ENCODE measurements at places on chromosomes 13 and 19. TPM values are rescaled to one million over a fixed set of nuclear protein-coding genes. Genes with fewer than 3 reads are reported as not detected.
A peak's percentile ranks its signal among the peaks of the same experiment; 100 is the strongest.

The CEBPA gene
- total RNA-seq, result 39.0 TPM

- DNase-seq, result no peak
Observed at GRCh38 chr13:24212674-24213073, 52.2 kb downstream of the SPATA13 start.

GRCh38 chr19:5829567-5830310 is 9.8 kb downstream of the FUT6 start:
- DNase-seq, result no peak

- no peak for DNase-seq
Observed at GRCh38 chr13:59178344-59178743, 985.4 kb downstream of the DIAPH3 start.

The SCGB2B2 gene
- total RNA-seq, result 0.27 TPM

DNA sequence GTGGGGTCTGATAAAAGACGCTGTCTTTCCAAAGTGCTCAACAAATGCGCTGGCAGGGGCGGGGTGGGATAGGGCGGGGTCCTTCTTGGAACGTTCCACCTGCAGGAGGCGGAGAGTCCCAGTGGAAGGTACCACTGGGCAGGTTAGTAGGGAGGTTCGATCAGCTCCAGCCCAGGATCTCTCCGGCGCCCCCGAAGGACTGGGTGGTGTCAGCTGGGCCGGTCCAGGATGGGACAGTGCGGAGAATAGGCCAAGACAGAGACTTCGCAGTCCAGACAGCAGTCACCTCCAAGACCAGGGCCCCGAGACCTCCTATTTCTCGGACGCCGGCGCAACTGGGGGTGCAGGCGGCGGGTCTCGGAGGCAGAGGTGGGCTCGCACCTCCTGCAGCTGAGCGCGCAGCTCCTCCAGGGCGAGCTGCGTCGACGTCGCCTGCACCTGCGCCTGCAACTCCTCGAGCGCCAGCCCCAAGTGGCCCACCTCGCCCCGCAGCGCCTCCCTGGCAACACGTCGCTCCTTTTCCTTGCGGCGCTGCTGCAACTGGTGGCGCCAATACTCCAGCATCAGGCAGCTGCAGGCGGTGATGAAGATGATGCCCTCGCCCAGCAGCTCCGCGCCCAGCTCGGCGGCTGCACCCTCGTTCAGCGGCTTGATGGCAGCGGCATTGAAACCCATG is 21.6 kb downstream of the VASP start:
- DNase-seq, result peak; percentile 49

DNA sequence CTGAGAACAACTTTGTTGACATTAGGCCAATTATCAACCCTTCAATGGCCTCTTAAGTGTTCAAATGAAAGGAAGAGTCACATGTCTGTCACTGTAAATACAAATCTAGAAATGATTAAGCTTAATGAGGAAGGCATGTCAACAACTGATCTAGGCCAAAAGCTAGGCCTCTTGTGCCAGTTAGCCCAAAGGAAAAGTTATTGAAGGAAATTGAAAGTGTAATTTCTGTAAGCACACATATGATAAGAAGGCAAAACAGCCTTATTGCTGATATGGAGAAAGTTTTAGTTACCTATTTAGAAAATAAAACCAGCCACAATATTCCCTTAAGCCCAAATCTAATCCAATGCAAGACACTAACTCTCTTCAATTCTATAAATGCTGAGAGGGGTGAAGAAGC is 604.7 kb downstream of the SLITRK6 start:
- DNase-seq, result no peak

The IL17D gene
- 1.9 TPM for total RNA-seq

- DNase-seq, result peak; percentile 3
Observed at GRCh38 chr13:79336966-79337365, 69.1 kb downstream of the RBM26 start.

DNA sequence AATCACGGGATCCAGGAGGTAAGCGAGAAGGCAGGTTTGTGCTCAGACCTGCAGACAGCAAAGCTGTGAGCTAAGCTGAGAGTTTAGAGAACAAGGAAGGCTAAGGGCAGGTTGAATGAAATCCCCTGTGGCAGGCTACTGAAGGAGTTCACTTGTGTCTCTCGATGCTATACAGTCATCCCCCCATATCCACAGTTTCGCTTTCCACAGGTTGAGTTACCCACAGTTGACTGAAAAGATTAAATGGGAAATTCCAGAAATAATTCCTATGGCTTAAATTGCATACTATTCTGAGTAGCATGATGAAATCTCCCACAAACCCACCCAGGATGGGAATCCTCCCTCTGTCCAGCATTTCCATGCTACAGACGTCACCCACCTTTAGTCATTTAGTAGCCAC is 49.6 kb downstream of the ABCC4 start:
- DNase-seq, result no peak

The TBC1D17 gene
- 7.8 TPM for total RNA-seq

GRCh38 chr13:23870356-23871140 is 18.7 kb downstream of the MIPEP start:
- DNase-seq, result no peak

The CCDC169 gene
- total RNA-seq, result 1.3 TPM

GRCh38 chr19:6056801-6057650 is 53.3 kb downstream of the RFX2 start:
- DNase-seq, result peak; percentile 89

- no peak for DNase-seq
Observed at GRCh38 chr13:98853771-98854221, 101.3 kb upstream of the SLC15A1 start.

The KCNC3 gene
- total RNA-seq, result 0.27 TPM

DNA sequence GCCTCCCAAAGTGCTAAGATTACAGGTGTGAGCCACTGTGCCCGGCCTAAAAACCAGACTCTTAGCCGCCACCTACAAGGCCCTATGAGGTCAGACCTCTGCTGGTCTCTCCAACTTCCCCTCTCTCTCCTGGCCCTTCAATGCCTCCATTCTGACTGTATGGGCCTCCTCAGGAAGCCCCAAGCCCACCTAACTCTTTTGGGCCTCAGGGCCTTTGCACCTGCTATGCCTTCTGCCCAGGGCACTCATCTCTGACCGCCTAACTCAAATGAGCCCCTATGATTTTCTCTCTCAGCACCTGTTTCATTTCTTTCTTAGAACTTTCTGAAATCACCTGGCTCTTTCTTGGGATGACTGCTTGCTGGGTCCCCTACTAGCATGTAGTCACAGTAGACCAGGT is 6.4 kb downstream of the WIZ start:
- DNase-seq, result no peak

The SIGLEC6 gene
- 0.54 TPM for total RNA-seq

The URAD gene
- 0.27 TPM for total RNA-seq

- no peak for DNase-seq
Observed at GRCh38 chr13:53018690-53019647, 9.6 kb upstream of the OLFM4 start.

The ZNF560 gene
- not detected for total RNA-seq

DNA sequence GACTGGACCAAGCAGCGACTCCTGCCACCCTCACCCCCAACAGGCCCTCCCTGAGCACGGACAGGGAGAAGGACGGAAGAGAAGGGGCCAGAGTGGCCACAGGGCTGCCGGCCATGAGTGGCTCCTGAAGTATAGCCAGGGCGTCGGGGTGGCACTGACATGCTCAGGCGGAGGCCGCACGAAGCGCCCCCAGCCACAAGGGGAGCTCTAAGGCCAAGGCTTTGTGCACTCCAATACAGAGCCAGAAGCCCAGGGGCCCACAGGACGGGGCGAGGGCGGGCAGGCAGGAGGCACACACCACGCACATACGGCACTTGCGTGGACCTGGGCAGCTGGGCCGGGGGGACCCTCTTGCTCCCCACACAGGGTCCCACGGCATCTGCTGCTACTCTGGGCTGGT is 52.0 kb downstream of the KLF2 start:
- peak; percentile 39 for DNase-seq

DNA sequence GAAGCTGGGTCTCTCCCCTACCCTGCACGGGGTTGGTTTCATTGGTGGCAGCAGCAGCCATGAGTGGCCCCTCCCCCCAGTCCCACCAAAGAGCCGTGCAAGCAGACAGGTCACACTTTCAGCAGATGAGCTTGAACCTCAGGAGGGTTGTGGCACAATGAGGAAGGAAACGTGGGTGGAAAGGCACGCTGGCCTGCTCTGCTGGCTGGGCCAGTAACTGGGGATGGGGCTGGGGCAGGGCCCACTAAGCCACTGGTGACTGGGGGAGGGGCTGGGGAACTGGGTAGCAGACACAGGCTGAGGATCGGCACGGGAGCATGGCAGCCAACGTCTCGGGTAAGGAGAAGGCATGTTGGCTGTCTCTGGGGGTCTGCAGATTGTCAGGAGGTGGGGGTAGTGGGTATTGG is at the start of gene P2RY11:
Gene P2RY11 (plus strand): TSS at position 289 of the 407 bp plus-strand sequence. CDS start 29 bp downstream, at position 318.
- peak; percentile 47 for DNase-seq

DNA sequence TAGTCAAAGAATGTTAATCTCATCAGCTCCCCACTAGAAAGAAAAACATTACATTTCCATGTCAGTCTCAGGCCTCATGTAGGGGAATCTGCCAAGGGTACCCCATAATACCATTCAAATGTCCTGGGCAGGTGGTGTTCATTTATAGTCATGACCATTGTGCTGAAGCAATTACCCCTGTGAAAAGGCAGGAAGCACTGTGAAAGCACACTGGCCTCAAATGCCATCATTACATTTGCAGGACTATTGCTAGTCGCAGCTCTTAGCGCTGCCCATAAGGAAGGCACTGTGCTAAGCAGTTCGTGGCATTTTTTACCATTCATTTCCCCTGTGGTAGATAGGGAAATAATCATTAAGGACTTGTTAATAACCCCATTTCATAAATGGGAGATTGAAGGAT is 109.0 kb downstream of the LHFPL6 start:
- no peak for DNase-seq

DNA sequence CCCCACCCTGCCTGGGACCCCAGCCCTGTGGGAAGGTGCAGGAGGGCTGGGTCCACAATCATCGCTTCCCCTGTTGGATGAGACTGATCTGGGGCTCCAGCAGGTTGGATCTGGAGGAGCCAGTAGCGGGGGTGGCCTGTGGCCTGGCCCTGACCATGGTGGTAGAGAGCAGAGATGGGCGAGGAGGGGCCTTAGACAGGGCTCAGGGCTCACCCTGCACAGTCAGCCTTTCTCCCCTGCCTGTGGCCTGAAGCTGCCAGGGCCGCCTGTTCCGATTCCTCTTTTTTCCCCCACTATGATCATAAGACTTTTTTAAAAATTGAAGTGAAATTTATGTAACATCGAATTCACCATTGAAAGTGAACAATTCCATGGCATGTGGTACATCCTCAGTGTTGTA is 18.2 kb downstream of the SIN3B start:
- DNase-seq, result no peak

DNA sequence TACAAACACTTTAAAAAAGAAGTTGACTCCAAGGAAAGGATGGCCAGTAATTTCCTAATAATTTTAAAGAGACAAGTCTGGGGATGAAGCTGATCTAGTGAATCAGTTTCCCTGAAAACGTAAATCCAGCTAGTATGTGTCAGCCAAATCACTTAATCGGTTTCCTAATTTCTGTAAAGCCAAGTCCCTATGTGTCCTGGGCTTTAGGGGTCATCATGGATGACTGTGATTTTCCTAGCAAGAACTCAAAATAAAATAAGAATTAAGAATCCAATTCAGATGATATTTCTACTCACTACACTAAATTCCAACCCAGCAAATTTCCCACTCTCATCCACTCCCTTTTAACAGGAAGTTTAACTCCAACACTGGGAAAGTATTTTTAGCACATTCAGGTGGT is 35.9 kb downstream of the ELF1 start:
- DNase-seq, result no peak

GRCh38 chr19:37551129-37551993 is 43.2 kb downstream of the ZNF571 start:
- peak; percentile 90 for DNase-seq

The SMIM17 gene
- 0.27 TPM for total RNA-seq

- no peak for DNase-seq
Observed at GRCh38 chr13:96646515-96647211, 347.6 kb downstream of the OXGR1 start.

- peak; percentile 26 for DNase-seq
Observed at GRCh38 chr13:49608651-49609331, 19.5 kb upstream of the ARL11 start.

The RFC3 gene
- total RNA-seq, result 7.0 TPM

The C19orf85 gene
- not detected for total RNA-seq

DNA sequence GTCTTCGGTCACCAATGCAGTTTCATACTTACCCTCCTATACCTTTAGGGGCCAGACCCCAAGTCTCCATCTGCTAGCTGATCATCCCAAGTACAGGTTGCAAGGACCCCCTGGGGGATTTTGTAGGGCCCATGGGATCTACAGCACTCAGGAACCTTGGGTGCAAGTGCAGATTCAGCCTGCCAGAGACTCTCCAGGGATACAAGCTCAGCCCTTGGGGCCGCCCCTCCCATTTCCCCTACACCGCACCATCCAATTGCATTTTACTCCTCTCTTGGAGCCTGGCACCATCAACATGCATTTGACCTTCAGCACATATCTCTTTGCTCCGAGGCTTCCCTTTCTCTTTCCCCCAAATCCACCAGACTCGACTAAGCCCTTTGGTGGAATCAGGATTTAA is 154.7 kb upstream of the ZNF536 start:
- DNase-seq, result no peak

DNA sequence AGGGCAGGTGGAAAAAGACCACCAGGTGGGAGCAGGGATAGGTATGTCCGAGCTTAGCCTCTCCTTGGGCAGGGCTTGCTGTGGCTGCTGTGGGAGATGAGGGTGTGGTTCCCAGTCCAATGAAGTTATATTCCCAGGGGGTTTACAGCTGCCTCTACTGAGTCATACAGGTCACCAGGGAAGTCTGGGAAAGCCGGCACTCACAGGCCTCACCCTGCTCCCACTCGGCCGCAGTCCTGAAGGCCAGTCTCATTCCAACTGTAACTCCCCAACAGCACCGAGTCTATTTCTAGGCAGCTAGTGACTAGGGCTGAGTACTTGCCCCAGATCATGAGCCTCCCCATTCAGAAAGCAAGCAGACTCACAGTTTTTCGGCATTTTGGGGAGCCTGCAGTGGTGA is 77.1 kb downstream of the FNDC3A start:
- no peak for DNase-seq

The DCT gene
- under 0.01 TPM for total RNA-seq

DNA sequence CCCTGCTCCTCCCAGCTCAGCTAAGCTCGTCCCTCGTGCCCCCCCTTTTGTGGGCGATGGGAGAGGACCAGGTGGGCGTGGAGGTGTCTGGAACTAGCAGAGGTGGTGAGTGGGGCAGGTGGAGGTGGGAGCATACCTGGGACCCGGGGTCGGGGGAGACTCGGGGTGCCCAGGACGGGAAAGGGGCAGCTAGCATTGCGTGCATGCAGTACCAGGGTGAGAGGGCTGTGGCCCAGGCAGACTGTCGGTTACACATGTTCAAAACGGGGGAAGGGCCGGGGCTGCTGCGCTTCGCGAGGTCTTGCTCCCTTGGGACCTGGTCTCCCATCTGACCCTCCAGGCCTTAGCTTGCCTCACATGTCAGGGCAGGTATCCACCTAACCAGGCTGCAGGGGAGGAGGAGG is 9.1 kb downstream of the TLE5 start:
- DNase-seq, result no peak

DNA sequence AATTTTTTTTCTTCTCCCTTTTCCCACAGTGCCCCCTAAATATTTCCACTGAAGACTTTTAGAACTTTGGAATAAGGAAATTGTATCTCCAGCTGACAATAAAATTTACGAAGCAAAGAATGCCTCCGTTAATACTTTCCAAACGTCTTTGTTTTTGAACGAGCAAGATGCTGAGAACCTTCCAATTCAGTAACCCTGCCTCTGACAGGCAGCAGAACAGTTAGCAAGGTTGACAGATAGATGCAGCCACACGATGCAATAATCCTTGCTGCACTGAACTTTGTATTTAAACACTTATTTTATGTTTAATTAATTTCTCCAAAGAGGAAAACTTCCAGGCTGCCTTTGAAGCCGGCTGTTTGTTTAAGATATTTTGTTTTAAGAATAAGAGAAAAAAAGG is 71.8 kb upstream of the TSHZ3 start:
- no peak for DNase-seq

- DNase-seq, result no peak
Observed at GRCh38 chr13:102825400-102825799, 20.4 kb upstream of the ERCC5 start.

The PEG3 gene
- 1.1 TPM for total RNA-seq

Data from hematopoietic multipotent progenitor cell (in vitro differentiated cells).